ENCODE measurements at places on chromosomes 11 and 22.
A peak's percentile ranks its signal among the peaks of the same experiment; 100 is the strongest.

DNA sequence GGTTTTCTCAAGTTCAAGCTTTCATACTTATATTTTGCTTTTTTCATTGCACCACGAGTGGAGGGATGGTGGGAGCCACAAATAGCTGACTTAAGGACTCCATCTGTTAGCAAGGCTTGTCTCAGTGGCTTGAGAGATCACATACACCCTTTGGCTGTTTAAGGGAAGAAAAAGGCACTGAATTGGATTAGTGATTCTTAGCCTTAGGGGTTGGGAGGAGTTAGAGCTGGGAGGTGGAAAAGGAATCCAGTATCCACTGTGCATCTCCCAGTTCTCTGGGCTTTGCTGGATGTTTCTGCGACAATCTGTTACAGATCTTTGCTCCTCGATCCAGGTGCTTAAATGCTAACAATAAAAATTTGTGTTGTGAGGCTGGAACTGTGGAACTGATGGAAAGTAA, 593.6 kb downstream of the CNTN5 start:
- no peak for DNase-seq

- DNase-seq = no peak
Measured at GRCh38 chr11:127223633-127224032, 223.1 kb upstream of the KIRREL3 start.

GRCh38 chr11:86722006-86722405, 49.6 kb upstream of the ME3 start:
- peak; percentile 72 for DNase-seq

- DNase-seq = peak; percentile 21
Measured at GRCh38 chr22:35986088-35986487, 42.5 kb downstream of the RBFOX2 start.

- DNase-seq = peak; percentile 73
Measured at GRCh38 chr22:32584650-32585049, 110.0 kb downstream of the FBXO7 start.

GRCh38 chr11:12800871-12801270, 126.7 kb downstream of the TEAD1 start:
- DNase-seq = no peak

GRCh38 chr11:32307471-32307870, 127.9 kb downstream of the WT1 start:
- DNase-seq = no peak

DNA sequence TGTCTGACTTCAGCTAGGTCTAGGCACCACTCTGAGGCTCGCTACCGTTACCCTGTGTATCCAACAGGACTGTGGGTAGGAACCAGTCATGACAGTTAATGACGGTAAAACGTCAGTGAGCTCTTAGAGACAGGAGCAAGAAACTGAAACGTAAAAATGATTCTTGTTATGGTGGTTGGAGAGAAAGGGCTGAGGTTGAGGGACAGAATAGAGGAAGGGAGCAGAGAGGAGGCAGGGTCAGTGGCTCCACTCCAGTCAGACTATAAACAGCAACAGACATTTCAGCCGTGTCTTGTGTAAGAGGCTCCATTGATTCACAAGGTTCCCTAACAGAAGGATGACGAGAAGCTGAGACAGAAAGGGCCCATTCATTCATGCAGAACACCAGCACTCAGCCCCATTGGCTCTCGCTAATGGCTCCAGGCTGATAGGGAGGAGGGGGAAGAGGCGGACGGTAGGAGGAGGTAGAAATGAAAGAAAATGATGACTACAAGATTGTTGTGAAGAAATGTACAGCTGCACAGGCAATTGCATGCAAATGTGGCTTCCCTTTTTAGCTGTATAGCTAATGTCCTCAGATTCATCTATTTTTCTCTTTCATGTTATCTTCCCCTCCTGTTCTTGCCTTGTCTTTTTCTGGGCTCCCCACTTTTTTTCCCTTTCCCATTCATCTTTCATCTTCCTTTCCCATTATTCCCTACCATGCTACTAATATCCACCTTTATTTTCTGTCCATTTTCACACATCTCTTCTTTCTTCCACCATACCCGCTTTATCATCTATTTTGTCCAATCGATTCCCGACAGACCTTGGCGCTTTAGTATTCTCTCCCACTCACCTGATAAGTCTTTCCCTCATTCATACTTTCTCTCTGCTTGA, 34.3 kb downstream of the ETS1 start:
- no peak for DNase-seq

DNA sequence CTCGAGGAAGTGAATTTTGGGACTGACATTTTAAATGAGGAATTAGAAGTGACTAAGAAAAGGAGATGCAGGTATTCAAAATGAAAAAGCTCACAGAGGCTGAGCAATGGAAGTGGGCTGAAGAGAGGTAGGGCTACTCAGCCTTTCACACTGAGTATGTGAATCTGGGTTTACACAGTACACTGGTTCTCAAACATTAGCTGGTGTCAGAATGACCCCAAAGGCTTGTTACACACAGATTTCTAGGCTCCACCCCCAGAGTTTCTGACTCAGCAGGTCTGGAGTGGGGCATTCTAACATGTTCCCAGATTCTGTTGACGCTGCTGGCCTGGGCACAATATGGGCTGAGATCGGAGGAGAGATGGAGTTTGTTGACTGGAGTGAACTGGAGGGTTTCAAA, 32.8 kb downstream of the CADM1 start:
- DNase-seq = no peak

DNA sequence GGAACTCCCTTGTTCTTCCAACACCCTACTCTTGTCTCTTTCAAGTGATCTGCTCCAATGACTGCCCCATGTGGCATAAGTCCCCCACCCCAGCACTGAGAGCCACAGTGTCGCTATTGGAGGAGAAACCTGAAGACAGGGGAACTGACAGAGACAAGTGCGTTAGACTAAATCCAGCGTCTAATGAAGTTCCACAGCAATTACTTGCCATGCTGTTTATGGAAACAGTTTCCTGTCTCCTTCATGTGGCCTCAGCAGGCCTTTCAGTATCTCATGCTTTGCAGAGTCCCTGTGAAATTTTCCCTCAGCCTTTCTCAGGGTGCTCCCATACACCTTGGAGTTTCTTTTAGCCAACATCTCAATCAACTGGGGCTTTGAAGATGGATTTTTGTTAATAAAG, 277.4 kb downstream of the ETS1 start:
- DNase-seq = no peak

DNA sequence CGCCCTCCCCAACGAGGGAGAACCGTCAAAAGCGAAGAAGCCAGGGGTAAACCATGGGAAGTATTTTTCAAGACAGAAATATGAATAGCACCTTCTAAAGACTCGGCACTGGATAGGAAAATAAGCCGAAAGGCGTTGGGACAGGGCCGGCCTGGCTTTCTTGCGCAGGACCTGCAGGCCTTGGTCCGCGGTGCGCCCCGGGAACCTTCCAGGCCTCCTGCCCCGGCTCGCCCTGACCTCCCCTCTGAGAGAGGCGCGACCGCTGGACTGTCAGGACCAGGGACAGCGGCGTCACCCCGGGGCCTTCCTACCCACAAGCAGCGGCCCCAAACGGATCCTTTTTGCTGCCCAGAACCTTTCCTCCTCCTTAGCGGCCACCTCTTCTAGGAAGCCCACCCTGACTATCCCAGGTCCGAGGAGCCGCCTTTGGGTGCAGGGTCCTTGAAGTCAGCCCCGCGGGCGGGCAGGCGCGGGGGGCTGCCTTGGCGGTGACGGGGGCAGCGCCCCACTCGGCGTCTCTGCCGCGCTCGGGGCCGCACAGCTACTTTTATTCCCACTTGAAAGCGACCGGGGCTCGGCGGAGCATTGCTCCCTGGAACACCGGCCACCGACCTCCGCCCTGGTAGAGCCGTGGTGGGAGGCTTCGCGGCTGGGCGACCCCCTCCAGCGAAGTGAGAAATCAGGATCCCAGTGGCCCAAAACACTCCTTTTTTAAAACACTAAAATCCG, 650 bp upstream of the MAPK11 start:
- DNase-seq = no peak

DNA sequence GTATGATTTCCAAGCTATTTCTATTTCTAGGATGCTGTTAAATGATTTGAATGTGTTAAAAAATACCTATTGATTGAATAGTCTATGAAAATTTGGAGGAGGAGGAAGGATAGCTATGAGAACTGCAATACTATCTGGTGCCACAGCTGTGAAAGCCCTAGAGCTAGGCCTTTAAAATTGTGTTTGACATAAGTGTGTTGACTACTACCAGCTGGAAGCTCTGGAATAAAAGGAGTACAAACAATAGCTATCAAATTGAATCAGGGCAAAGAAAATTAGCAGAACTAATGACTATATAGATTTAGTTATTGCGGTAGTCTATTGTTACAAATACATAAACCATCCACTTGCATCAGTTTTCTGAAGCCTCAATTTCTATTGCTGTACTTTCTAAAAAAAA, 124.8 kb upstream of the CNTN5 start:
- DNase-seq = no peak

DNA sequence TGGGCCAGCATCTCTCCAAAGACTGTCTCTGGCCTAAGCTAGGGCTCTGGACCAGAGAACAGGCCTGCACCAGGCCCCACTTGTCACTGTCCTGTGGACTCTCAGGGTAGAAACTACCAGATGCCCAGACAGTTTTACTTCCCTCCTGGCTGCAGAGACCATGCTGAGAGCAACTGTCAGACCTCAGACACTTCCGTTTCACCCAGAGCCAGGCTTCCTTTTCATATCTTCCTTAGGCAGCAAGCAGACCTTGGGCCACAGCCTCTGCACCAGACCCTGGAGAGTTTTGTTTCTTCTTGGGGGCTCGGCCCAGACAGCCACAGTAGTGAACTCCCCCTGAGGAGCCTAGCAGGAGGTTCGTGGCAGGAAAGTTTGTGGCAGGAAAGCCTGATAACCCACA, 12.1 kb upstream of the FCHSD2 start:
- no peak for DNase-seq

- DNase-seq = no peak
Measured at GRCh38 chr11:116199182-116199581, 573.6 kb downstream of the BUD13 start.

GRCh38 chr22:44561139-44561840, 63.3 kb upstream of the RTL6 start:
- DNase-seq = no peak

DNA sequence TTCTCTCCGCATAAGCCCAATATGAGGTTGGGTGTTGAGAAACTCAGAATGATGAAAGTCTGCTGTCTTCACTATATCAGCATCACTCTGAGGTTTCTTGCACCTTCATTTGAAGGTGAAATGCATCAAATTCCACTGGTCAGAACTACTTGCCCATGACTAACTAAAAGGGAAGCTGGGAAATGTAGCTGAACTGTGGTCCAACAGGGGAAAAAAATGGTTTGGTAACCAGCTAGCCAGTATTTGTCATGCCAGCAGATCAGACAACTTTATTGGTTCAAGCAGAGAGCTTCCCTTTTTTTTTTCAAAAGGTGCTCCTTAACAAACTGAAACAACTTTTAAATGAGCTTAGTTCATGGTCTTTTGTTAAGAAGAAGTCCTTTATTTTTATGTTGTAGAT, 14.2 kb upstream of the PIK3C2A start:
- peak; percentile 6 for DNase-seq

- no peak for DNase-seq
Measured at GRCh38 chr11:43072911-43073310, 238.9 kb upstream of the API5 start.

- no peak for DNase-seq
Measured at GRCh38 chr11:19510468-19510867, 202.2 kb upstream of the NAV2 start.

DNA sequence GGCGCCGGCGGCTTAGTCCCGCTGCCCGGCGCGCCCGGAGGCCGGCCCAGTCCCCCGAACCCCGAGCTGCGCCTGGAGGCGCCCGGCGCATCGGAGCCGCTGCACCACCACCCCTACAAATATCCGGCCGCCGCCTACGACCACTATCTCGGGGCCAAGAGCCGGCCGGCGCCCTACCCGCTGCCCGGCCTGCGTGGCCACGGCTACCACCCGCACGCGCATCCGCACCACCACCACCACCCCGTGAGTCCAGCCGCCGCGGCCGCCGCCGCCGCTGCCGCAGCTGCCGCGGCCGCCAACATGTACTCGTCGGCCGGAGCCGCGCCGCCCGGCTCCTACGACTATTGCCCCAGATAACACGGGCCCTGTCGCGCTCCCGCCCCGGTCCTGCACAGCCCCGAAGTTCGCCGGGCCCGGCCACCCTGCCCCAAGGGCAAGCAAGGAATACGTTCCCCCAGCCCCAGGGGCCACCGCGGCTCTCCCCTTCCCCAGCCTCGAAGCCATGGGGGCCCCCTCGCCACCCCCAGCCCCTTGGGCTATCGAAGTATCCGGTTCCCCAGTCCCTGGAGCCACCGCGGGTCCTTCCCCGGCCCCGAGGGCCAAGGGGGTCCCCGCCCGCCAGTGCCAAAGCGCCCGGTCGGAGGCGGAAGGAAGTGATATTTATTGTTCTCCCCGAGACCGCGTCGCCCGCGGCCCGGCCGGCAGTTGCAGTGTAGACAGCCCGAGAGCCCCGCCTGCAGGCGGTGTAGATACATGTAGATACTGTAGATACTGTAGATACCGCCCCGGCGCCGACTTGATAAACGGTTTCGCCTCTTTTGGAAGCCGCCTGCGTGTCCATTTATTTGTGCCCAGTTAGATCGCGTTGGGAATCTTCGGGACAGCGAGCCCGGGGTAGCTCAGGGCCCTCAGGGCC, 6.2 kb downstream of the TBX1 start:
- no peak for DNase-seq

- peak; percentile 79 for DNase-seq
Measured at GRCh38 chr11:65329944-65330403, 3.7 kb upstream of the DPF2 start.

DNA sequence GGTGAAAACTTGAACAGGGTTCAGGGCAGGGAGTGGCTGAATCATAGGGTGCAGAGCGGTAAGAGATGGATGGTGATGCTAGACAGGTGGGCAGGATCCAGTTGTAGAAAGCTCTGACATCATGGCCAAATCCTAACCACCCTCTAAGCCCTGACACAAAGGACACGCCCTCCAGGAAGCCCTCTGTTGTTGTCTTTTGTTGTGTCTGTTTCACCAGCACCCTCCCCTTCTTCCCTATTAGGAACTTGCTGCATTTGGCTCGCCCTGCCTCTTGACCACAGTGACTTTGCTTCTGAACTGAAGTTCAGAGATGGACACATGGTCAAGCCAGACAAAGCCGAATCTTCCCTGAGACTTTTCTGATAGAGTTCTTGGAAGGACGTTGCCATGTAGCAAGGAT, 14.2 kb upstream of the APOL6 start:
- no peak for DNase-seq

DNA sequence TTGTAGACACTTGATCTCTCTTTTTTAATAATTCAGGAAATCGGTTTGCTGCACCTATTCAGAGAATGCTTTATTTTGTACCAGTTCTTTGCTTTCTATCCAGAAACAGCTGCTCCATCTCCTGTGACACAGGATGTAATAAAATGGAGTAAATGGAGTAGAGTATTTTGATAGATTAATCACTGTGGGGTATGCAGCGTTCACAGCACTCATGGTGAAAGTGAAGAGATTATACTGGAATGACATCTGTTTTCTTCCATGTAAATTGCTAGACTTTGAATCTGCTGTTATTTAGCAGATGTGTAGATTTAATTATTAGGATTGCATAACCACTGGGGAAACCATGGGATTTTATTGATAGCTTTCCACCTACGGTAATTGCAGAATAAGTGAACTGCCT, 227.3 kb upstream of the ARHGAP42 start:
- DNase-seq = no peak

- peak; percentile 33 for DNase-seq
Measured at GRCh38 chr22:37260901-37261336, 16.9 kb upstream of the RAC2 start.

GRCh38 chr11:62592146-62592815, 958 bp upstream of the TUT1 start:
- no peak for DNase-seq

Data from stromal cell of bone marrow (primary cell).